Memory B cell (primary cell): ENCODE measurements at places on chromosomes 5 and 9.

- H3K27me3 ChIP-seq = peaks cover 2% of the 10 kb centered on the region
- H3K27ac ChIP-seq = no peak overlapping the region
- no peaks in the 10 kb centered on the region for H3K36me3 ChIP-seq
- DNase-seq = no peak
These were observed 224.2 kb downstream of the NDUFS4 start for GRCh38 chr5:53784596-53784995.

DNA sequence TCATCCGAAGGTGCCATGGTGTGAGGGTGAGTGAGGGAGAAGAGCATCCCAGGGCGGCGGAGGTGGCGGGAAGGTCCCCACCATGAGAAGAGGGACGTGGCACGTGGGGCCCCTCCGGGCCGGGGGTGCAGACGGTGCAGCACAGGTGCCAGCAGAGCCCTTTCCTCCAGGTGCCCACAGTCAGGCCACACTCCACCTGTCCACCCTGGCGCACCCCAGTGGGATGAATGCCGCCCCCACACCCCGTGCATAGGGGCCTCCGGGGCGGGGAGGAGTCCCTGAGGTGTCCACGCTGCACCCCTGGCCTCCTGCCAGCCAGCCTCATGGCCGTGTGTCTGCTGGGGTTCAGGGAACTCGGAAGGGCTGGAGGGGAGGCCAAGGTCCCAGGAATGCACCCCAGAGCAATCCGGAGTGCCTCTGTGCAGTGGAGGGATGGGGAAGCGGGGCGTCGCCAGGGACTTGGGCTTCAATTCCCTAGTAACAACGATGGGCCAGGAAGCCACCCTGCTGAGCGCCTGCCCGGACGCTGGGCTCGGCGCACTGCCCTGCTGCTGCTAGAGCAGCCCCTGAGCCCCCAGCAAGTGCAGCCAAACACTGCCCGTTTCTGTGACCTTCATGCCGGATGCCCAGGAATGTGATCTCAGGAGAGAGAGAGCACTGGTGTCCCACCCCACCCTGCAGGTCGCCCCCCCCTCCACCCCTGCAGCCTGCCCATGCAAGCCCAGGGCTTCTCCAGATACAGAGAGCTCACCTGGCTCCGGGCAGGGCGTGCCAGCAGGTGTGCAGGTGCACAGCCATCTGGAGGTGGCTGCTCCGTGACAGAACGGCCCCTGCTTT lies 8.8 kb upstream of the NACC2 start:
- DNase-seq = no peak
- peaks cover 19% of the 10 kb centered on the region for H3K27me3 ChIP-seq
- no peaks in the 10 kb centered on the region for H3K36me3 ChIP-seq
- no peak overlapping the region for H3K4me3 ChIP-seq
- H3K4me1 ChIP-seq = peaks cover 23% of the 10 kb centered on the region

- no peak for DNase-seq
- H3K4me1 ChIP-seq = no peaks in the 10 kb centered on the region
- no peaks in the 10 kb centered on the region for H3K27me3 ChIP-seq
- H3K27ac ChIP-seq = no peak overlapping the region
These were observed 38.6 kb downstream of the CRB2 start for GRCh38 chr9:123394291-123395235.

GRCh38 chr9:79014929-79015699 lies 556.7 kb upstream of the TLE4 start:
- no peak overlapping the region for H3K27ac ChIP-seq
- DNase-seq = no peak
- H3K4me3 ChIP-seq = no peak overlapping the region
- no peaks in the 10 kb centered on the region for H3K36me3 ChIP-seq
- no peaks in the 10 kb centered on the region for H3K27me3 ChIP-seq

GRCh38 chr5:141889282-141889871 lies 11.2 kb upstream of the PCDH1 start:
- peaks cover 1% of the 10 kb centered on the region for H3K36me3 ChIP-seq
- no peak for DNase-seq
- peaks cover 15% of the 10 kb centered on the region for H3K27me3 ChIP-seq
- peaks cover 4% of the 10 kb centered on the region for H3K4me1 ChIP-seq
